Fibroblast of villous mesenchyme (primary cell): ENCODE measurements at places on chromosomes 6 and 20. TPM values are rescaled to one million over a fixed set of nuclear protein-coding genes. Genes with fewer than 3 reads are reported as not detected.

ZNF311 gene
- total RNA-seq: 0.43 and 0.97 TPM in 2 replicates

GATA5 gene
- not detected in 2 replicates for total RNA-seq

SLC22A23 gene
- total RNA-seq: 2.2 and 2.6 TPM in 2 replicates

EYA4 gene
- total RNA-seq: under 0.01 TPM in 2 replicates
